ENCODE measurements at places on chromosomes 5 and 9.

- DNase-seq = no peak
Observed at GRCh38 chr9:122860319-122861142, 32.1 kb upstream of the PDCL start.

GRCh38 chr9:1938675-1939170 lies 76.4 kb upstream of the SMARCA2 start:
- DNase-seq = no peak

GRCh38 chr5:61306531-61307131 lies 25.4 kb upstream of the ZSWIM6 start:
- DNase-seq = peak; percentile 90

- DNase-seq = no peak
Observed at GRCh38 chr5:83745816-83746215, 25.2 kb upstream of the HAPLN1 start.

DNA sequence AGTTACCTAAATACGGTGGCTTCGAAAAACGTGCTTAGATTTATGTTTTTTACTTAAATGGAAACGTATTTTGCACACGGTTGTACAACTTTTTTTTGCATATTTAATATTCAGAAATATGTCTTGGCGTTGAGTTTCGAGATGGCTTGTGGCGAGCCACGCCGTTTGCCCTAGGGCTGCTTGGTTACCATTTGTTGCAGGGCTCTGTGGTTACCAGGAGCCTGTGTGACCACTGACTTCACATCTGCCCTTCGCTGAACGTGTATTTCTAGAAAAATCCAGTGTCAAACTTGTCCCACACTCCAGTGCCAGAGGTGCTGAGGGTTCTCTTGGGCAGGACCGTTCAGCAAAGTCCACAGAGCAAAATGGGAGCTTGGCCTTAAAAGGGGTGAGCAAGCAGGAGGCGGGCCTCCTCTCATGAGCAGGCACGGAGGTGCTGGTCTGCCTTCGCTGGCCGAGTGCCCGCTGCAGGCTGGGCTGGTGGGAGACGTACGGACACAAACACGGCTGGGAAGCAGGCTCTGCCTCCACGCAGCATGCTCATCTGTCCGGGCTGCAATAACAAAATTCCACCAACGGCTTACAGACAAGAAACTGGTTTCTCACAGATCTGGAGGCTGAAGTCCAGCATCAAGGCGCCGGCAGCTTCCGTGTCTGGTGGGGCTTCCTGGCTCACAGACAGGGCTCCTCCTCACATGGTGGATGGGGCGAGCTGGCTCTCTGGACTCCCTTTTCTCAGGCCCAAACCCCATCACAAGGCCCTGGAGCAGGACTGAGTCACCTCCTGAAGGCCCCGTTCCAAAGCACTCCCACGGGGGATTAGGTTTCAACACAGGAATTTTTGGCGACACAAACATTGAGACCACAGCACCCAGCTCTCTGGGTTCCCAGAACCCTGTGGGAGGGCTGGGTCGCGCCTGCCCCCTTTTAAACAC lies 5.4 kb downstream of the MRPL36 start:
- DNase-seq = peak; percentile 70

DNA sequence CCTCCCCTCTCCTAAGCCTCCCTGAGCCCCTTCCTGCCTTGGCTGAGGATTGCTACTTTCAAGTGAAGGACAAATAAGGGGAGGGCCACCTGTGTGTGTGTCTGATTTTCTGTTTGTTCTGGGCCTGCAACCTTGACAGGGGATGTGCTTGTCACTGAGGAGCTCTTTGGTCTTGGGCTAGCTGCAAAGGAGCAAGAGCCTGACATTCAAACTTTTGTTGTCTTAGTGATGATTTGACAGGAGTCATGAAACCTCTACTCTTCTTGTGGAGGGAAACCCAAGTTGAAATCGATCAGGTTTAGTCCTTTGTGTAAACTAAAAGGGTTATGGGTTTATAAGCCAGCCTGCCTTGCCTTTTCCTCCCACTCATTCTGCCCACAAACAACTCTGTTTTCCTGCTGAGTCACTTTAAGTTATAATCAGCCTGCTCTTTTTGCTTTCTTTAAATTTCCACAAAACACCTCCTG lies 16.9 kb downstream of the CLTA start:
- no peak for DNase-seq

- no peak for DNase-seq
Observed at GRCh38 chr5:133412661-133413060, 199.7 kb downstream of the FSTL4 start.

- DNase-seq = no peak
Observed at GRCh38 chr9:134408389-134408788, 82.1 kb downstream of the RXRA start.

DNA sequence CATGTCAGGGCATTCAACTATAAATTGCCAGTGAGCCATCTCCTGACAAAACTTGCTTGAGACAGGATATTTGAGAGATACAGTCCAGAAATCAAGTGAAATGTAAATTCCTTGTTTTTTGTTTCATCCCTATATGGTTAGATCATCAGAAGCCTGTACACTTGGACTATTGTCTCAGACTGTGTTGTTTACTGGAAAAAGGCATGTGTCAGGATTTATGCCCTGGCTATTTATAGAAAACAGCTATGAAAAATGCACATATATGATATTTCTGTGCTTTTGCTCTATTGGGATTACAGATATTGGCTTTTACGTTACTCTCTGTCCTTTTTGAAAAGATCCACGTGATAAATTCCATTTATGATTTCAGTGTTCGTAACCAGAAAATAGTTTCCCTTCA lies 44.2 kb downstream of the IL31RA start:
- no peak for DNase-seq

DNA sequence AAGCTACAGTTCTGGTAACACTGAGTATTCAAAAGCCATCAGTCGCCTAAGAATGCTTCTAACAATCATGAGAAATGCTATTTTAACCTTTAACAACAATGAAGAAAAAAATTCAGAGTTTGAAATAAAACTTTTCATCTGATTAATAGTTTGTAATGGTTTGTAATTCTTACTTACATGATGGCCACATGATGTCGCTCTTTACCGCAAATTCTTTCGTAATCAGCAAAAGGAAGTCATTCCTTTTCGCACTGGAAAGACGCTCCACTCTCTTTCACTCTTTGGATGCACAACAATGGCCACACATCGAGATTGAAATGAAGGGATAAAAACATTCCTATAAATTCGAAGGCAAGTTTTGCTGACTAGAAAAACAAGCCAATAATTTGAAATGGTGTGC lies at the start of gene PCDHA7:
PCDHA7 (plus strand) TSS at position 277 of the 400 bp plus-strand sequence; CDS start at position 392, 115 bp downstream.
- DNase-seq = peak; percentile 3

- no peak for DNase-seq
Observed at GRCh38 chr5:35026280-35026840, 21.4 kb downstream of the AGXT2 start.

- DNase-seq = no peak
Observed at GRCh38 chr9:125774106-125774505, 26.9 kb downstream of the PBX3 start.

DNA sequence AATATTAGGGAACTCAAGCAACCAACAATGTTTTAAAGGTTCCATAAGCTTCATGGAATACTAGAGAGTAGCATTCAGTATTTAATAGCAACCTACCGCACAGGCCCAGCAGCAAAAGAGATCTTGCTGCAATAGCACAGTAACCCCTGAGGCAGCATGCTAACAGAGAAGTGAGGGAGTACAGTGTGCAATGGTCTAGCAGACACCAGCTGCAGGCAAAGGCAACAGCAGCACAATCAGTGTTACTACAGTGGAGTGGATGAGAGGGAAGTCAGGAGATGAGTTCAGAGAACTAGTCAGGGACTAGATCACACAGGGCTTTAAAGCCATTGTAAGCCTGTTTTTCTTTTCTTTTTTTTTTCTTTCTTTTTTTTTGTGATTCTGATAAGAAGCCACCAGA lies 2.8 kb downstream of the TICAM2 start:
- peak; percentile 53 for DNase-seq

DNA sequence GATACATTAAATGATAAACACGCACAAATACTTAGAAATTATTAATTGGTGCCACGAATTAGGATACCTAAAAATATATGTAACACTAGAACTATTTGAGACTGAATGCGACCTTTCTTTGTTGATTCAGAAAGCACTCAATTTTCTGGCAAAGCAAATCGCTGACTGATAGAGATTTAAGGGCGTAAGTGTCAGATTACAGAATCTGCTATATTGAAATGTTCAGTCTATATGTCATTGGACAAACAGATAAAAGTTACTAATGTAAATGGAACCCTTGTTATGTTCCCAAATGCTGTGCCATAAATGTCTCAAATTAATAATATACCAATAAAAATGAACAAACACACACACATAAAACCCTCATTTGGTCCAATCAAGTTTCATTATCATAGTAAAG lies 137.9 kb downstream of the MPDZ start:
- no peak for DNase-seq

DNA sequence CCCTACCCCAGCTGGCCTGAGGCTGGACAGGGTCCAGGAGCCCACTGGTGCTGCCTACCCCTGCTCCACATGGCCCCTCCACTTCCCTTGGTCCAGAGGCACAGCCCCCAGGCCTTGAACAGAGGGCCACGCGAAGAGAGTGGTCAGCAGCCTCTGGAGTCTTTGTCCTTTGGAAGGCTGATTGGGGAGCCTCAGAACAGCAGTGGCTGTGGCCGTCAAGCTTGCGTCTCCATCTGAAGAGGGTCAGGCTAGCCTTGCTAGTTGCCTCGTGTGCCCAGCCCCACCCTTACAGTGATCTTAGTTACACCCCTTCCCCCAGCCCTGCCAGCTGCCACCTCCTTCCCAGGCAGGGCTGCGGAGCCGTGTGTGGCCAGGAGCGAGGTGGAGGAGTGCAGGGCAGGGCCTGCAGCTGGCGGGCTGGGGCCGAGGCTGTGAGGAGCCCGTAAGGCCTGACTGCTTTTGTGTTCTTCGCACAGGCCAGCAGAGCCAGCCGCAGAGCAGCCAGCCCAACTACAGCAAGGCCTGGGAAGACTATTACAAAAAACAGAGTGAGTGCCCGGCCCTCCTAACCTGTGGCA lies 30.1 kb upstream of the PRDM12 start:
- no peak for DNase-seq

- DNase-seq = no peak
Observed at GRCh38 chr9:100803956-100804355, 224.6 kb upstream of the PLPPR1 start.

- DNase-seq = no peak
Observed at GRCh38 chr5:116658830-116659229, 84.2 kb upstream of the SEMA6A start.

DNA sequence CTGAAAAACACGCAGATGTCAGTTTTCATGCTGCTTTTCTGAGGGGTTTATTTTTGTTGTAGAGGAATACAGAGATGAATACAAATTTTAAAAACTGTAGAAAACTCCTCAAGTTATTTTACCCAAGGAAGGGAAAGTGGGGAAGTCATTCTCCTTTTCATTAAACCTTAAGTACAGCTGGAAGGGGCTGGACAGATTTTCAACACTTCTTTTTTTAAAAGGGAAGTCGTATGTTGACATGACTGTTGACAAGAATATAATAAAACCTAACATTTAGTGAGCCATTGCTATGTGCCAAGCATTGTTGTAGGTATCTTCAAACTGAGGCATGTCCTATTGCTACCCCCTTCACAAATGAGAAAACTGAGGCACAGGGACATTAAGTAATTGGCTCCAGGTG lies 235.7 kb upstream of the ELL2 start:
- no peak for DNase-seq

DNA sequence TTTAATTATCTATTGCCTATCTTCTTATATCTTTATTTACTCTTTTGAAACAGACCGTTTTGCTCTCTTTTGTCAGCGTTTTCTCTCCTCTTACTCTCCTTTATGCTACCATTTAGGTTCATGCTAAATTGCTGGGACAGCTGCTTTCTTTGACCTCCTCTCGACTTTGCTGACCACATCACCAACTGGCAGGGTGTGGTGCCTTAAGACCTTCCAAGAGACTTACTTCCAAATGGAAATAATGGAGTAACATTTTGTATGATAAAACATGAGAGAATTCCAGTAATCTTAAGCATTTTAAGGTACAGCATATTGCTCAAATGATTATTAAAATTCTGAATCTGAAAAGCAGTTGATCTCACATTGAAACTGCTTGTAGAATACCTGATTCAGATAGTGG lies 71.5 kb upstream of the MEF2C start:
- no peak for DNase-seq

DNA sequence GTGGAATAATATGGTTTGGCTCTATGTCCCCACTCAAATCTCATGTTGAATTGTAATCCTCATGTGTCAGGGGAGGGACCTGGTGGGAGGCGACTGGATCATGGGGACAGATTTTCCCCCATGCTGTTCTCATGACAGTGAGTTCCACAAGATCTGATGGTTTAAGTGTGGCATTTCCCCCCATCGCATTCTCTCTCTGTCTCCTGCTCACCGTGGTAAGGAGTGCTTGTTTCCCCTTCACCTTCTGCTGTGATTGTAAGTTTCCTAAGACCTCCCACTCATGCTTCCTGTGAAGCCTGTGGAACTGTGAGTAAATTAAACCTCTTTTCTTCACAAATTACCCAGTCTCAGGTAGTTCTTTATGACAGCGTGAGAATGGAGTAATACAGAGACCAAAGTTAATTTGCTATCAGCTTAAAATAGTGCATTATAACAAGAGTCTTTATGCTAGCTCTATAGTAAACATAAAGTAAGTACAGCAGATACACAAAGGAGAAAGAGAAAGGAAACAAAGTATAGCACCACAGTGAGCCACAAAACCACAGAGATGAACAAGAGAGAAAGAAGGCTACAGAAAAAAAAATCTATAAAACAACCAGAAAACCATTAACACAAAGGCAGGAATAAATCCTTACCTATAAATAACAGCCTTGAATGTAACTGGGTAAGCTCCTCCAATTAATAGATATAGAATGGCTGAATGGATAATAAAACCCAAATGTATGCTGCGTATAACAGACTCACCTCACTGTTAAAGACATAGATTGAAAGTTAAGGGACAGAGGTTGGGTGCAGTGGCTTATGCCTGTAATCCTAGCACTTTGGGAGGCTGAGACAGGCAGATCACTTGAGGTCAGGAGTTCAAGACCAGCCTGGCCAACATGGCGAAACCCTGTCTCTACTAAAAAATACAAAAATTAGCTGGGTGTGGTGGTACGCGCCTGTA lies 39.7 kb downstream of the RAPGEF6 start:
- no peak for DNase-seq
